Mesothelial cell of epicardium (in vitro differentiated cells): ENCODE measurements at places on chromosomes 12 and 14. TPM values are rescaled to one million over a fixed set of nuclear protein-coding genes. Genes with fewer than 3 reads are reported as not detected.

DNA sequence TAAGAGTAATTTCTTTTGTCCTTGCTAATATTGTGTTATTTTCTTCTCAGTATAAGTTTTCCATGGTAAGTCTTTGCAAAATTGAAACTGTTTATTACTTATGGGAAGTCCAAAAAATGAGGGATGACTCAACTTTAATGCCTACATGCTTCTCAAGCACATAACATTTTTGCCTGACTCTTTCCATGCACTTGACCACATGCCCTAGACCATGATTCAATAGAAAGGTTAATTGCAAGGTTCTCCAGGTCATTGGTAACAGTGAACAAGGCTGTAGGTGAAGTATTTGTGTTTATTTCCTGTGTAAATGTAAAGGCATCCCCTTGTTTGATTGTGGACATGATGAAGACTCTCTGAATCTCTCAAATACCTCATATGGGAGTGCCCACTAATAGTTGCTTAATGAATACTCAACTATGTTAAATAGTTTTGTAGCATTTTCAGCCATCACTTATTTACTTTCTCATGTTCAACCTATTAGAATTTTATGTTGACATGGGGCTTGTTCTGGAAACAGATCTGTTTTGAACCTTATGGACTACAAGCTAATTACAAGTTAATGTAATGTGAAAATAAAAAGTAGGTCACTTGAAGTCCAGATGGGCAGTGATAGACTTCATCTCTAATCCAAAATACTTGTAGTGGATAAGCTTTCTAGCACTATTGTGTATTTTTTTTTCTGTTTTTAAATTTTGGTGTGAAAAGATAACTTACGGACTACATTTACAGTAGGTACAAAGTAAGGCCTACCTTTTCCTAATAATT is 131.7 kb downstream of the TMTC2 start:
- H3K4me1 ChIP-seq, result no peaks in the 10 kb centered on the region
- no peak overlapping the region for H3K27ac ChIP-seq
- H3K4me3 ChIP-seq, result no peak overlapping the region

DNA sequence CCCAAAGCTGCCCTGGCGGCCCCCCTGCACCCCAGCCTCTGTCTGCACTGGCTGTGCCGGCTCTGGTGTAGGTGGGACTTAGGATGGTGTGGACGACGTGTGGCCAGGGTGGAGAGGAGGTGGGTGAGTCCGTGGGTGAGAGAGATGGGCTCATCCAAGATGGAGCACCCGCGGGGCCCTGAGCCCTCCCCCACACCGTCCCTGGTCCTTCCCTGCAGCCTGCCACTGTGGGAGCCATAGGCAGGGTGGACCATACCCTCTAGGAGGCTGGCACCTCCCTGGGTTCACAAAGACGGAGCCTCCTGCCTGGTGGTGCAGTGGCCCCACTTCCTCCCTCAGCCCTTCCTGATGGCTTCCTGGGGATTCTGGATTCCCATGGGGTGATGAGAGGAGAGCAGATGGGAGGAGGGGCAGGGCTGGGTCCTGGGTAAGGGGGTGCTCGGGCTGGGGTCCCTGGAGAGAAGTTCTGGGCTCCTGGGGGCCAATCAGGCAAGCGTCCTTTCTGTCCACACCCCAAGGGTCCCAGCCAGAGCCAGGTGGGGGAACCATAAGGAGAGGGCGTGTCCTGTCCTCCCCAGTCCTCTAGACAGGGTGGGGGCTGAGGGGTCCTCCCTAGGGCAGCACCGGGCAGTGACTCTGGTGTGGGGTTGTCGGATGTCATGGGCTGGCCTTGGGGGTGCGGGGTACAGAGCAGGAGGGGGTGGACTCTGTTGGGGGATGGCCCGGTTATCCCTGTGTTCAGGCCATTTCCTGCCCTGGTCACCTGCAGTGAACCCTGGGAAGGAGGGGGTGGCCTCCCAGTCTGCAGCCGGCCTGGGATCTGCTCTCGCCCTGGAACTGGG is 384.8 kb downstream of the TMEM121 start:
- H3K27ac ChIP-seq, result no peak overlapping the region
- H3K27me3 ChIP-seq, result no peaks in the 10 kb centered on the region
- H3K4me1 ChIP-seq, result no peaks in the 10 kb centered on the region
- H3K36me3 ChIP-seq, result peaks cover 3% of the 10 kb centered on the region
- DNase-seq, result no peak
- no peak overlapping the region for H3K4me3 ChIP-seq

DNA sequence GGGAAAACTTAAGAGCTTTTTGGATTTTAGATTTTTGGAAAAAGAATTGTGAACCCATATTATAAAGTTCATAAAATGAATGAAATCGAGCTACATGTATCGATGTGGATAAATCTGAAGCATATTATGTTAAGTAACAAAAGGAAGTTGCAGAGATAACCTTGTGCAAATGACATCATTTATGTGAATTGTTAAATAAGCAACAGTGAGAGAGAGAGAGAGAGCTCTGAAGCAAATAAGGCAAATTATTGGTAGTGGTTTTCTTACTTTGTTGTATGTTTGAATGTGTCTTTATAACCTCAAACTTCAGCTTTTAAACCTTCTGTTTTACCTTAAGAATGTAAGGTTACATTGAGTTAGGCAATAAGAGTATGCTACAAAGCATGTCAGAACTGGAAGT is 78.8 kb downstream of the ERC1 start:
- no peak overlapping the region for H3K27ac ChIP-seq
- no peak overlapping the region for H3K4me3 ChIP-seq
- no peaks in the 10 kb centered on the region for H3K27me3 ChIP-seq
- H3K4me1 ChIP-seq, result peaks cover 9% of the 10 kb centered on the region
- no peak for DNase-seq

GRCh38 chr12:69694123-69694522 is 5.0 kb downstream of the BEST3 start:
- no peak overlapping the region for H3K4me3 ChIP-seq
- H3K36me3 ChIP-seq, result no peaks in the 10 kb centered on the region
- no peak for DNase-seq
- no peak overlapping the region for H3K27ac ChIP-seq

GRCh38 chr12:59763835-59764234 is 168.0 kb downstream of the SLC16A7 start:
- H3K36me3 ChIP-seq, result peaks cover 3% of the 10 kb centered on the region
- no peaks in the 10 kb centered on the region for H3K27me3 ChIP-seq
- no peak overlapping the region for H3K27ac ChIP-seq
- no peak overlapping the region for H3K4me3 ChIP-seq
- peaks cover 10% of the 10 kb centered on the region for H3K4me1 ChIP-seq

DNA sequence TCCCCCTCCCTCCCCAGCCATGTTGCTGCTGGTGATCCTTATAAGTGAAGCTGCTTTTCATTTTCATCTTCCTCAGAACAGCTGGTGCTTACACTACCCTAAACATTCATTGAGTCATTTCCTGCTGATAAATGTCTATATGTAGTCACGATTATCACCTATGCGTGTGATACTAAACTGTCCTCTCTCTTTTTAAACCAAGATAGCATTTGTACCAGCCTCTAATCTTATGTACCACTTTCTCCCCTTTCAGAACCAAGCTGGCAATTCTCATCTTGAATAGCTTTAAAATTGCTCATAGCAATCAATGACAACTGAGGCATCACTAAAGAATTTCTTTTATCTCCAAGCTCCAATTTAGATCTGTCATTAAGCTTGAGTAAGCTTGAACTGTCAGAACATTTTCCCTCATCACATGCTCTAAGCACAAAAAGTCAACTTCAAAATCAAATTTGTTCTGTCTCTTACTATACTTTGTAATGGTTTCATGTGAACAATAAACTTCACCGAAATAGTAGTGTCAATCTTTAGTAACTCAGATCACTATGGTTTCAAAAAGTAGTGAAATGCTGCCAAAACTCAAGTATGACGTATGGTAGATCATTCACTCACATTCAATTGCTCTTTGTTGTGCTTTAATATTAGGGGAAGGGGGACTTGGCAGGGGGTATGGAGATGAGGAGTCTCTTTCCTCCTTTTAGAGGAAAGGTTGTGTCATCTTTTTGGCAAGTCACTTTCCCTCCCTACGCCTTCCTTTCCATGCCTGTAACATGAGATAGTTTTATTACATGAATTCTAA is 178.1 kb upstream of the NOVA1 start:
- H3K4me1 ChIP-seq, result peaks cover 7% of the 10 kb centered on the region
- peaks cover 2% of the 10 kb centered on the region for H3K27me3 ChIP-seq
- no peaks in the 10 kb centered on the region for H3K36me3 ChIP-seq
- H3K27ac ChIP-seq, result no peak overlapping the region
- DNase-seq, result no peak

DNA sequence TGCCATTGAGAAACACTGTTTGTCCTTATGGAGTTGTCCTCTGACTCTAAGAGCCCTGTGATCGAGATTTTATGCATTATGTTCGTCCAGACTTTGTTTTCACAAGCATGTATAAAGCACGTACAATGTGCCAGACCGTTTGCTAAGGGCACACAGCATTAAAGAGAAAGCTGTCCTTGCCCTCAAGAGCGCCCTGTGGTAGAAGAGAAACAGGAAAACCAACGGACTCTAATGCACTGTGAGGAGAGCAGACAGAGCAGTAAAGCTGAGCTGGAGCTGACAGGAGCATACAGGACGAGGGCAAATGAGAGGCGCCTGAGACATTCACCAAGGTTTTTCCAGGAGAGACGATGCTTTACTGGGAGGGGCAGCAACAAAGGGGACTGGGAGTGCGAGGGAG is 66.2 kb upstream of the OVCH1 start:
- no peak overlapping the region for H3K27ac ChIP-seq
- no peak overlapping the region for H3K4me3 ChIP-seq
- H3K4me1 ChIP-seq, result peaks cover 30% of the 10 kb centered on the region
- peaks cover 2% of the 10 kb centered on the region for H3K36me3 ChIP-seq
- peaks cover 6% of the 10 kb centered on the region for H3K27me3 ChIP-seq
- DNase-seq, result no peak

DNA sequence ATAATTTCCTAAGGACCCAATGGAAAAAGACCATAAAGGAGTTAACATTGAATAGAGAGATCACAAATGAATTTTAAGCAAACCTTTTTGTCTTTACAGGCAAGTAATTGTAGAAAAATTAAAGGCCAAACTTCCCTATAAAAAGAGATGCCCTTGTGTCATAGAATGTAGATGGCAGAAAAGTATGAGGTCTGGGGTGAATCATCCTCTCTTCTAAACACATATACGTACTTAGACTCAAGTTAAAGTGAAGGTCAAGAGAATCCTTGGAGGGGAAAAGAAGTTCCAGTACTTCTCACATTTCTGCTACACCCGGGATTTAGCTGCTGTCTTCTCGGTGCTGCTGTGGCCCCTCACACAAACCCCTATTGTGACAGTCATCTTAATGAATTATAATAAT is 116.2 kb upstream of the ARID2 start:
- no peaks in the 10 kb centered on the region for H3K4me1 ChIP-seq
- no peaks in the 10 kb centered on the region for H3K27me3 ChIP-seq
- H3K27ac ChIP-seq, result no peak overlapping the region
- H3K4me3 ChIP-seq, result no peak overlapping the region
- DNase-seq, result no peak

DNA sequence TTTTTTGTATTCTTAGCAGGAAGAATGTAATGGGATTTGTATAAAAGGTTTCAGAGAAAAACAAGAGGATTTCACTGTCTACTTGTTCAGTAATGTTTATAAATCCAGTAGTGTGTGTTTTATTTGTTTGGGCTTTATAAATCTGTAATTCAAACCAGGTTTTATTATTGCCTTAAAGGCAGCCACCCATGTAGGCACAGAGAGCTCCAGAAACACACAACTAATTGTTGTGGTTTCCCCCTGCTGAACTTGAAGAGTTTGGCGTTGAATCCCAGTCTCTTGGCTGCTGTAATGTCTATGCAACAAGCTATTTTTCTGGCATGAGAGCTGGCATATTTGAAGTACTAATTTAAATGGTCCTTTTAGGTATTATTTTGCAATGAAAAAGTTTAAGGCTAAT is 63.4 kb upstream of the SLCO1C1 start:
- peaks cover 5% of the 10 kb centered on the region for H3K36me3 ChIP-seq
- no peak overlapping the region for H3K4me3 ChIP-seq
- H3K4me1 ChIP-seq, result peaks cover 10% of the 10 kb centered on the region
- no peaks in the 10 kb centered on the region for H3K27me3 ChIP-seq

ASIC1 gene
- 6.1 to 7.2 TPM (median 6.6 TPM) in 3 replicates for total RNA-seq

SLC5A8 gene
- total RNA-seq, result not detected in 3 replicates

DNA sequence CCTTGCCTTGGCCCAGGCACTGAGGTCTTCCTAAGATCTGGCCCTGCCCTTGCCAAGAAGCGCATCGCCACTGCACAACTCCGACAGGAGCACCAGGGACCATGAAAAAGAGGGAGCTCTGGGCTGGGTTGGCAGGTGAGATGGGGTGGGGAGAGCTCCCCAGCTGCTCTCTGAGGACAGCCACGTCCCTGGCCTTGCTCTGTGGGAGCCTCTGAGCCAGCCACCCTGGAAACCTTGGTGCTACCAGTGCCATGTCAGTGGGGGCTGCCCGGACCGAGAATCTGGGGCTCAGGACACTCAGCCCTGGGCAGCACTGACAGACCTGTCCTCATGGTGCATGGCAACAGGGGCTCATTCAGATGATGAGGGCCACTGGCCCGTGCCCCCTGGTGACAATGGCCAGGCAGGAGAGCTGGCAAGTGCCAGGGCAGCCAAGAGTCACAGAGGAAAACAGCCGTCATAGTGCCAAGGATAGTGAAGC is 134.8 kb downstream of the ZFP36L1 start:
- no peak for DNase-seq
- H3K27me3 ChIP-seq, result no peaks in the 10 kb centered on the region

TSHR gene
- total RNA-seq, result not detected in 3 replicates

DNA sequence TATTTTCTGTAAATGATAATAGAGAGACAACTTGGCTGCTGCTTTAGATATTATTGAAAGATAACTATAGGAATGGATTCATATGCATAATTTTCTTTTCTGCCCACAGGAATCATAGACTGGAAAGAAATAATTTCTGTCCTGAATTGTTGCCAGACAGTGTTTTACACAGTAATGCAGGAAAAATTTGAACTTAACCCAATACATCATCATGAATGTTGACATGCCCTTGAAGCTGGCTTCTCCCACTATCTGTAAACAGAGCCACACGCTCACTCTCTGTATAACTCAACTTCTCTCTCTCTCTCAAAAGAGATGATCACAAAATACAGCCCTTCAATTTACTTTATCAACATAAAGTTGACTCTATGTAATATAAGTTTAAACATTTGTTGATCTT is 56.6 kb downstream of the PAX9 start:
- peaks cover 1% of the 10 kb centered on the region for H3K27me3 ChIP-seq
- H3K36me3 ChIP-seq, result no peaks in the 10 kb centered on the region
- H3K4me3 ChIP-seq, result no peak overlapping the region
- H3K4me1 ChIP-seq, result peaks cover 19% of the 10 kb centered on the region

- no peaks in the 10 kb centered on the region for H3K4me1 ChIP-seq
- H3K4me3 ChIP-seq, result no peak overlapping the region
- H3K27me3 ChIP-seq, result no peaks in the 10 kb centered on the region
Observed at GRCh38 chr14:31084385-31084784, 58.2 kb upstream of the STRN3 start.

LRRC43 gene
- total RNA-seq, result 3.9 to 6.6 TPM (median 4.9 TPM) in 3 replicates
